ENCODE measurements at places on chromosomes 2 and 18.

GRCh38 chr18:1848716-1849115, 722.6 kb downstream of the METTL4 start:
- H3K4me3 ChIP-seq, result no peak overlapping the region
- DNase-seq, result no peak
- no peak overlapping the region for H3K27ac ChIP-seq
- no peaks in the 10 kb centered on the region for H3K27me3 ChIP-seq
- H3K4me1 ChIP-seq, result no peaks in the 10 kb centered on the region

GRCh38 chr2:73963385-73964120, 21.2 kb upstream of the TET3 start:
- peaks cover 2% of the 10 kb centered on the region for H3K27me3 ChIP-seq
- H3K27ac ChIP-seq, result no peak overlapping the region
- no peaks in the 10 kb centered on the region for H3K4me1 ChIP-seq
- peaks cover 9% of the 10 kb centered on the region for H3K36me3 ChIP-seq
- no peak overlapping the region for H3K4me3 ChIP-seq
- DNase-seq, result no peak

- no peaks in the 10 kb centered on the region for H3K4me1 ChIP-seq
- H3K27ac ChIP-seq, result no peak within 1 kb of the TSS
- DNase-seq, result peak; percentile 12
- H3K27me3 ChIP-seq, result peaks cover 55% of the 10 kb centered on the region
- peak within 1 kb of the TSS; percentile 31 for H3K4me3 ChIP-seq
- H3K36me3 ChIP-seq, result no peaks in the 10 kb centered on the region
Measured at GRCh38 chr2:42493468-42494354, at the start of gene KCNG3. Gene KCNG3, minus strand, starts transcription at chr2:42493982. Its CDS starts 481 bp downstream, at chr2:42493501.

GRCh38 chr18:57084331-57085271, 62.3 kb upstream of the BOD1L2 start:
- H3K27me3 ChIP-seq, result no peaks in the 10 kb centered on the region
- H3K36me3 ChIP-seq, result no peaks in the 10 kb centered on the region
- DNase-seq, result no peak
- no peak overlapping the region for H3K4me3 ChIP-seq
- no peaks in the 10 kb centered on the region for H3K4me1 ChIP-seq

- no peak overlapping the region for H3K4me3 ChIP-seq
- no peaks in the 10 kb centered on the region for H3K36me3 ChIP-seq
- no peaks in the 10 kb centered on the region for H3K4me1 ChIP-seq
- H3K27me3 ChIP-seq, result peaks cover 13% of the 10 kb centered on the region
- no peak overlapping the region for H3K27ac ChIP-seq
- no peak for DNase-seq
Measured at GRCh38 chr2:8456151-8457091, 225.4 kb upstream of the ID2 start.

- H3K36me3 ChIP-seq, result no peaks in the 10 kb centered on the region
- no peak overlapping the region for H3K27ac ChIP-seq
- no peaks in the 10 kb centered on the region for H3K27me3 ChIP-seq
Measured at GRCh38 chr2:174784316-174784715, 20.0 kb upstream of the CHRNA1 start.

DNA sequence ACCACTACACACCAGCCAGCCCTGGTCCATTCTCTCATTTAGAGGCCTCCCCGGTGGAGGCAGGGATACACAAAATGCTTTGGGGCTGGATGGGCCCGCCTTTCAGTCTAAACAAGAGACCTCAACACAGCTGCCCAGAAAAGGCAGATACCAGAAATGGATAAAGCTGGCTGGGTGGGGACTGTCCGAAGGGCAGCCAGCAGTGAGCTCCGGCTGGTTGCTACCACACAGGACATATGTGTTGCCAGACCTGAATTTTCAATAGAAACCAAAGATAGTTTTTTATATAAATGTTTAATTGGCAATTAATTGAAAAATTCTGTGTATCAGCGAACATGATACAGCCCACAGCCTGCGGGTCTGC, 1.4 kb downstream of the GPBAR1 start:
- H3K4me1 ChIP-seq, result peaks cover 12% of the 10 kb centered on the region
- no peak for DNase-seq

DNA sequence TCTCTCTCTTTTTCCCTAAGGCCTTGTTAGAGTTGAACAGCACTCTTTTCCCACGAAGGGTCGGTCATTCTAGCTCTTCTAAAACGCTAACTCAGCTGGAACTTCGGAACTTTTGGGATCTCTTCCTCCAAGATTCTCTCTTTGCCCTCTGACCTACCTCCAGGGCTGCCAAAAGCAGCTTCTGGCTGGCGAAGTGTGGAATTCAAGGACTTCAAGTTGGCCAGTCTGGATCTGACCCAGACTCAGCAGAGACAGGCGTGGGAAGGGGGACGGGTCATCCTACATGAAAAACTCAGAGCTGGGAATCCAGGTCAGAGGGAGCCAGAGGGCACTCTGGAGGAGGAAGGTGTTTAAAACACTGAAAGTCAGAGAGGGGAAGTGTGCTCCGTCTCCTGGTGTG, 305.5 kb upstream of the HDAC4 start:
- no peaks in the 10 kb centered on the region for H3K27me3 ChIP-seq
- H3K4me1 ChIP-seq, result no peaks in the 10 kb centered on the region
- no peaks in the 10 kb centered on the region for H3K36me3 ChIP-seq
- no peak overlapping the region for H3K27ac ChIP-seq
- DNase-seq, result no peak
- no peak overlapping the region for H3K4me3 ChIP-seq

- no peak for DNase-seq
- no peak overlapping the region for H3K27ac ChIP-seq
- H3K4me1 ChIP-seq, result peaks cover 8% of the 10 kb centered on the region
- no peaks in the 10 kb centered on the region for H3K27me3 ChIP-seq
- no peak overlapping the region for H3K4me3 ChIP-seq
Measured at GRCh38 chr2:20363578-20363977, 12.9 kb upstream of the PUM2 start.

GRCh38 chr2:81650048-81650971, 1345.8 kb upstream of the LRRTM1 start:
- H3K36me3 ChIP-seq, result no peaks in the 10 kb centered on the region
- no peak overlapping the region for H3K27ac ChIP-seq
- no peaks in the 10 kb centered on the region for H3K4me1 ChIP-seq
- H3K27me3 ChIP-seq, result no peaks in the 10 kb centered on the region
- no peak overlapping the region for H3K4me3 ChIP-seq

- peaks cover 6% of the 10 kb centered on the region for H3K4me1 ChIP-seq
- no peak for DNase-seq
- no peak overlapping the region for H3K27ac ChIP-seq
- peaks cover 22% of the 10 kb centered on the region for H3K36me3 ChIP-seq
- no peak overlapping the region for H3K4me3 ChIP-seq
- H3K27me3 ChIP-seq, result no peaks in the 10 kb centered on the region
Measured at GRCh38 chr2:109563980-109564550, 49.7 kb downstream of the SEPTIN10 start.

DNA sequence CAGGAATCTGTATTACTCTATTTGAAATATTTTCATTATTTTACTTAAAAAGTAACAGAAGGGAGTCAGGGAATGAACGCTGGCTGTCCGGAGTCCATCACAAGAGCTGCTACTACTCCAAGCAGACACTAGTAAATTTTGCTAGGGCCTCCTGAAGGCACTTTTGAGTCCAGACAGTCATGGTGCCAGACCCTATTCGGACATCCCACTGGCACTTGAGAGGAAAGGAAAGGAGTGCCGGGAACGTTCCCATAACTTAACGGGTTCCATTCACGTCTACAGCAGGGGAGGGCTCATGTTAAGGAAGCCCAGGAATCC, 563 bp upstream of the GMCL1 start:
- H3K27ac ChIP-seq, result peak overlapping the region; percentile 80
- DNase-seq, result no peak
- no peaks in the 10 kb centered on the region for H3K36me3 ChIP-seq
- H3K4me3 ChIP-seq, result peak overlapping the region; percentile 58

GRCh38 chr18:47747260-47747795, 183.1 kb downstream of the SMAD2 start:
- no peak overlapping the region for H3K27ac ChIP-seq
- DNase-seq, result no peak
- no peaks in the 10 kb centered on the region for H3K36me3 ChIP-seq

- DNase-seq, result no peak
- H3K27ac ChIP-seq, result no peak overlapping the region
- H3K27me3 ChIP-seq, result peaks cover 3% of the 10 kb centered on the region
Measured at GRCh38 chr2:54287532-54287931, 31.5 kb upstream of the TSPYL6 start.

DNA sequence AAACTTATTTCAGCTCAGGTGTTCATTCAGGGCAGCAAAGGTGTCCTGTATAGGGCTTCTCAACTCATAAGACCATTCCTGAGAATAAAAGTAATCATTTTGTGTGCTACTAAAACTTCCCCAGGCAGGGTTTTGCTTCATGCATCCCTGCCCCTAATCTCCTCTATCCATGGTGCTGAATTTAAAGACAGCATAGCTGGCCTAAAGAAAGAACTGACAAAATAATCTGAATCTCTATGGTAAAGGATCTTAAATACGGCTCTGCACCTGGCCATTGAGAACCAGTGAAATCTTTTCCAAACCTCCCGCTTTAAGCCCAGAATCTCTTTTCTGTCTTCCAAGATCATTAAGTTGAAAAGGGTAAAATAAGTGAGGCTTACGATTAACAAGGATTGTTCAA, 292.1 kb upstream of the KLHL29 start:
- DNase-seq, result peak; percentile 2
- H3K4me3 ChIP-seq, result no peak overlapping the region
- H3K27ac ChIP-seq, result no peak overlapping the region
- no peaks in the 10 kb centered on the region for H3K36me3 ChIP-seq

DNA sequence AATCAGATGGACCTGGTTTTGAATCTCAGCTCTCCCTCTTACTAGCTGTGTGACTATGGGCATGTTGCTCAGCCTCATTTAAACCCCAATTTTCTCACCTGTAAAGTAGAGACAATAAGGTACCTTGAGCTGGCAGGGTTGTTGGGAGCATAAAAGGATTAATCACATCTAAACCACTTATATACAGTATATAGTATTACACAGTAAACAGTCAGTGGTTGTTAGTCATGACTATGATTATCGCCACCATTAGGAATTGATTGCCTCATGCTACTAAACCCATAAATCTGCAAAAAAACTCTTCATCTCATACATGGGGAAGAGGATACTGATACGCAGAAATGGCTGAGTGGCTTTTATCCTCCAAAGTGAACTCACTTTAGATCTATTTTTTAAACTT, 65.8 kb downstream of the INO80D start:
- H3K4me1 ChIP-seq, result no peaks in the 10 kb centered on the region
- H3K4me3 ChIP-seq, result no peak overlapping the region
- no peak for DNase-seq
- H3K27me3 ChIP-seq, result no peaks in the 10 kb centered on the region
- H3K36me3 ChIP-seq, result peaks cover 13% of the 10 kb centered on the region

DNA sequence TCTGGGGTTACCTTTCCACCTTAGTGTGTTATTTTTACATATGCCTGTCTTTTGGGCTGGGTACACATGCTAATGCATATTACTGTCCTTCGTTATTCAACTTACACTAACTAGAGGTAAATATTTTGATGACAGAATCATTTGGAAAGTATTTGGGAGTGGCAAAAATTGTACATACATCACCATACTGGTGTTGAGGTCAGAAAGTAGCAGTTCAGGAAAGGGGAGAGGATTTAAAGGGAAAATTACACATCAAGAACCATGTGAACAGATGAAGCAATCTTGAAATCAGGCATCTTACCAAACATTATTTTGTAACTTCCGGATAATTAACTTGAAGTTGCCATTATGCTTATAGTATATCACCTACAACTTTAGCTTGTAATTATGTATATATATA, 379.7 kb downstream of the RND3 start:
- no peak overlapping the region for H3K27ac ChIP-seq
- DNase-seq, result no peak
- 0 out of 2 replicates have a peak, but pooled peaks cover 3% of the 10 kb centered on the region for H3K4me1 ChIP-seq
- H3K36me3 ChIP-seq, result no peaks in the 10 kb centered on the region
- no peaks in the 10 kb centered on the region for H3K27me3 ChIP-seq

GRCh38 chr18:62526098-62527025, 3.5 kb downstream of the ZCCHC2 start:
- H3K4me3 ChIP-seq, result peak overlapping the region; percentile 97
- H3K27me3 ChIP-seq, result no peaks in the 10 kb centered on the region
- H3K36me3 ChIP-seq, result no peaks in the 10 kb centered on the region
- peaks cover 3% of the 10 kb centered on the region for H3K4me1 ChIP-seq

- H3K36me3 ChIP-seq, result no peaks in the 10 kb centered on the region
- DNase-seq, result peak; percentile 16
- H3K27ac ChIP-seq, result no peak overlapping the region
- no peaks in the 10 kb centered on the region for H3K27me3 ChIP-seq
- no peaks in the 10 kb centered on the region for H3K4me1 ChIP-seq
Measured at GRCh38 chr2:141927536-141927935, 203.3 kb downstream of the LRP1B start.

DNA sequence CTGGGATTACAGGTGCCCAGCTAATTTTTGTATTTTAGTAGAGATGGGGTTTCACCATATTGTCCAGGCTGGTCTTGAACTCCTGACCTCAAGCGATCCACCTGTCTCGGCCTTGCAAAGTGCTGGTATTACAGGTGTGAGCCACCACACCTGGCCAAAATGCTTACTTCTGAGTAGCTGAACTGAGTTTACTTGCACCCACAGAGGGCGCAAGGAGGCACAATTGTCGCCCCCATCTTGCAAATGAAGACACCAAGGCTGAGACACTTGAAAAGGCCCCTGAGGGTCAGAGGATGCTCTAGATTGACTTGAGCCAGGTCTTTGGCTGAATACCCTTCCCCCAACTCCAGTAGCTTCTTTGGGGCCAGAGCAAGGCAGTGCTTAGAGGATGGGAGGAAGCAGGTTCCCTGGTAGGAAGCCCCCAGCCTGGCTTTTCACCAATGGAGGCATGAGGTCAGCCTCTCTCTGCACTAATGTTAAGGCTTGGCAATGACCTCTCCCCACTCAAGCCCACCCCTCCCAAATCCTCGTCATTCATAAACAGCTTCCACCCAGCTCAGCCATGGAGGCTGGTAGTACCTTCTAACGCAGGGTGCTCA, 14.5 kb upstream of the KIF1A start:
- H3K27ac ChIP-seq, result no peak overlapping the region
- H3K36me3 ChIP-seq, result no peaks in the 10 kb centered on the region
- no peak for DNase-seq
- no peak overlapping the region for H3K4me3 ChIP-seq

- peak overlapping the region; percentile 72 for H3K27ac ChIP-seq
- H3K4me1 ChIP-seq, result peaks cover 25% of the 10 kb centered on the region
- H3K4me3 ChIP-seq, result no peak overlapping the region
- H3K27me3 ChIP-seq, result no peaks in the 10 kb centered on the region
Measured at GRCh38 chr2:162071001-162071400, 3.0 kb downstream of the DPP4 start.

DNA sequence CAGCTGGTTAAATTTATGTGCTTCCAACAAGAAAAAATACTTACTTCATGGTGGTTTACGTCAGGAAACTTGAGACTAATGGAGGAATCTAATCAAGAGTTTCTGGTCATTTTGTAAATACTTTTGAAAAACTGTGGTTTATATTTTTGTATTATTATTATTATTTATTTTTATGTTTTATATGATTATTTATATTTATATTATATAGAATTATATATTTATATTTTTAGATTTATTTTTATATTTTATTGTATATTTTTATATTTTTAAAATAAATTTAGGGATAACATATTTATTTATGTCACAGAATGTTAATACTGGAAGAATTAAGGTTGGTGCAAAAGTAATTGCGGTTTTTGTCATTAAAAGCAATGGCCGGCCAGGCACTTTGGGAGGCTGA, 474.5 kb upstream of the DDX18 start:
- H3K4me1 ChIP-seq, result no peaks in the 10 kb centered on the region
- no peaks in the 10 kb centered on the region for H3K27me3 ChIP-seq
- no peaks in the 10 kb centered on the region for H3K36me3 ChIP-seq
- no peak overlapping the region for H3K4me3 ChIP-seq
- H3K27ac ChIP-seq, result no peak overlapping the region

GRCh38 chr2:165505514-165505913, 36.0 kb downstream of the CSRNP3 start:
- no peaks in the 10 kb centered on the region for H3K36me3 ChIP-seq
- H3K4me1 ChIP-seq, result no peaks in the 10 kb centered on the region
- no peak for DNase-seq
- H3K27me3 ChIP-seq, result no peaks in the 10 kb centered on the region

Measured in IMR-90 (cell line).